ENCODE measurements at places on chromosomes 11 and 22. TPM values are rescaled to one million over a fixed set of nuclear protein-coding genes. Genes with fewer than 3 reads are reported as not detected.

GRCh38 chr11:64267207-64267945 is 16.0 kb downstream of the PLCB3 start:
- DNase-seq, result peak; percentile 31

DNA sequence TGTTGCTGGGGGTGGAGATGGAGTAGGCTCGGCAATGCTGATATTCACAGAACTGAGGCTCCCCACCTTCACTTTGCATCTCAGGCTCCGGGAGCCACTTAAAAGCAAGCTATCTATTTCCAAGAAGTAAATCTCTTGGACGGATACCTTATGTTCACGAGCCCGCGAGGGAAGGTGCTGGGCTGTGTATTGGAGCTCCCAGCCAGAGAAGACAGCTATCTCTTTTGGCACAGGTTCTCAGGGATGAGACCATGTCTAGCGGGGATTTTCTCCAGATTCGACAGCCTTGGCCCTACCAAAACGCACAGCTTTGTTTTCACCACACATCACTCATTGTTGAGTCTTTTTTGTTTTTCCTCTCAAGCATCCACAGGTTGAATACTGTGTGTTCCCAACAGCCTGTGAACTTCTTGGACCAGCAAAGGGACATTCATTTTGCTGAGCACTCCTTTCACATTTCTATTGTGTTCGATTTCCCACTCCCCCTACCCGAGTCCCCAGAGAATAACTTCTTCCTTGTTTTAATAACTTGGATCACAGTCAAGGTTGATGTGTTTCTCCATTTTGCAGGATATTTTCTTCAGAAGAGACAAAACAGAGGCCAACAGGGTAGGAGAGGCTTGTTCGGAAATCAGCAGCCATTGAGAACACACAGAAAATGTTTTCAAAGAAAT is 23.3 kb downstream of the WT1 start:
- no peak for DNase-seq

- no peak for DNase-seq
Measured at GRCh38 chr22:23193882-23194281, 13.6 kb downstream of the BCR start.

DNA sequence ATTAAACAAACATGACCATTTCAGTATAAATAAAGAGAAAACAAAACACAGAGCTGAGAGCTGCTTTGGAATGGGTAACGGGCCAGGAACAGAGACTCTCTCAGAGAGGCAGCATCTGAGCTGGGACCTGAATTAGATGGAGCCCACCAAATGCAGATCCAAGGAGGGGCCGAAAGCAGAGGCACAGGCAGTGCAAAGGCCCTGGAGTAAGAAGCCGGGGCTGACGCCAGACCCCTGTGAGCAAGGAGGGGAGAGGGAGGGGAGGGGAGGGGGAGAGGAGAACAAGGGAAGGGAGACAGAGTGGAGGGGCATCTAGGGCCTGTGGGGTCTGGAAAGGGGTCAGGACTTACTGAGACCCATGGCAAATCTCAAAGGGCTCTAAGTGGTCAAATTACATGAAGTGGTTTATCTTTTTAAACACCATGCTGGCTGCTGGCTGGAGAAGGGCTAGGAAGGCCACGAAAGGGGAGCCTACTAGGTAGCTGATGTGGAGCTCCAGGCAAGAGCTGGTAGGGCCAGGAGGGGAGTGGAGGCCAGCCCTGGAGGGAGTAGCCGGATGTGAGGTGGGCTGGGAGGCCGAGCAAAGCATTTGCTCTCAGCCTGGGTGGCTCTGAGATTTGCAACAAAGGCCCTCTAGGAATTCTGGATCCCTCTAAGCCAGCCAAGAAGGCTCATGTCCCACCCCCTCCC is 3.2 kb downstream of the OSBPL5 start:
- DNase-seq, result peak; percentile 11

GRCh38 chr22:49701380-49702067 is 126.1 kb downstream of the BRD1 start:
- DNase-seq, result no peak

- no peak for DNase-seq
Measured at GRCh38 chr22:48798281-48799226, 1029.1 kb downstream of the BRD1 start.

- DNase-seq, result no peak
Measured at GRCh38 chr11:45106440-45106839, 40.0 kb upstream of the PRDM11 start.

DNA sequence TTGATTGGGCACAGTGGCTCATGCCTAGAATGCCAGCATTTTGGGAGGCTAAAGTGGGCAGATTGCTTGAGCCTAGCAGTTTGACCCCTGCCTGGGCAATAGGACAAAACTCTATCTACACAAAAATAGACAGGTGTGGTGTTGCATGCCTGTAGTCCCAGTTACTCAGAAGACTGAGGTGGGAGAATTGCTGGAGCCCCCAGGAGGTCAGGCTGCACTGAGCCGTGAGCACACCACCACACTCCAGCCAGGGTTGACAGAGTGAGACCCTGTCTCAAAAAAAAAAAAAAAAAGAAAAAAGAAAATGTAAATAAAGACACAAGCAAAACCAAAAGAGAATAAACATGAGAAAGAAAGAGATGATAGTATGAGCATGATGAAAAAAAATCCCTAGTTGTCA is 802.4 kb upstream of the ANO3 start:
- DNase-seq, result no peak

DNA sequence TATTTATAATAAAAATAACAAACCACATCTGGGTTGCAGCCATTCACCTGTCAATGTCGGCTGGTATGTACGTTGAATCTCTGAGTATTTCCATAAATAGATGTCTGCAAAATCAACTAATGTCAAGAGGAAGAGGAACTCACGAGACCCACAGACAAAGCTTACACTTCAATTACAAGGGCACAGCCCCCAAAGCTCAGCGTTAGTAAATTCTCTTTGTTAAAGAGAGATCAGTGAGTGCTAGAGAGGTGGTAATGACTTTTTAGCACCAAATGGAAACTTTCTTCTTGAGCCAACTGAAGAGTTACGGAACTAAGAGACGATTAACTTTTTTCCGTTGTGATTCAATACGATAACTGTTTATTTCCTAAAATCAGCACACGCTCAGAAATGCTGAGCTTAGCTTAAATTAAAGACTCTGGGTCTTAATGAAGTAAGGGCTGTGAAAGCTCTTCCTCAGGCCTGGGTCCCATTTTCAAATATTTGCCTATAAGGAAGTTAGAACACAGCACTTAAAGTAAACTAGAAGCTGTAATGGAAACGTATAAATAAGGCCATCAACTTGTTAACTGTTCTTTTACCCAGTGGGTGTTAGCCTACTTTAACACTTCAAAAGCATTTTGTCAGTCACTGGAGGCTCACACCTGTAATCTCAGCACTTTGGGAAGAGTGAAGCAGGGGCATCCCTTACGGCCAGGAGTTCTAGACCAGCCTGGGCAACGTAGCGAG is 22.8 kb upstream of the TFIP11 start:
- DNase-seq, result no peak

GRCh38 chr11:78520230-78520629 is 54.4 kb downstream of the NARS2 start:
- DNase-seq, result no peak

- no peak for DNase-seq
Measured at GRCh38 chr11:33525789-33526188, 174.8 kb downstream of the C11orf91 start.

GRCh38 chr22:23216461-23217170 is 36.3 kb downstream of the BCR start:
- DNase-seq, result no peak

DNA sequence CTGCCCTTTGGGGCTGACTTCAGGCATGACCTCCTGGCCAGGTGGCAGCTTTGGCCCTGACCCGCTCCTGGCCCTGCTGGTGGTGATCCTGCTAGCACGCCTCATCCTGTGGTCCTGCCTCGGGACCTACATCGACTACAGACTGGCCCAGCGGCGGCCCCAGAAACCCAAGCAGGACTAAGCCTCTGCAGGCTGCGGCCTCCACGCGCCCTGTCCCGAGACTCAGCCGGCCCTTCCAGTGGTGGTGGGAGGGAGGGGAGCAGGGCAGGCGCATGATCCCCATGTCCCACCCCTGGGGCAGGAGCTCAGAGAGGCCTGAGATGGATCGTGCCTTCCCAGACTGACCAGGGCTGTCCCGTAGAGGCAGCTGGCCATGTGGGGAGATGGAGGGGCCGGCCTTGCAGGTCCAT is 2.1 kb downstream of the SMIM38 start:
- DNase-seq, result no peak

DNA sequence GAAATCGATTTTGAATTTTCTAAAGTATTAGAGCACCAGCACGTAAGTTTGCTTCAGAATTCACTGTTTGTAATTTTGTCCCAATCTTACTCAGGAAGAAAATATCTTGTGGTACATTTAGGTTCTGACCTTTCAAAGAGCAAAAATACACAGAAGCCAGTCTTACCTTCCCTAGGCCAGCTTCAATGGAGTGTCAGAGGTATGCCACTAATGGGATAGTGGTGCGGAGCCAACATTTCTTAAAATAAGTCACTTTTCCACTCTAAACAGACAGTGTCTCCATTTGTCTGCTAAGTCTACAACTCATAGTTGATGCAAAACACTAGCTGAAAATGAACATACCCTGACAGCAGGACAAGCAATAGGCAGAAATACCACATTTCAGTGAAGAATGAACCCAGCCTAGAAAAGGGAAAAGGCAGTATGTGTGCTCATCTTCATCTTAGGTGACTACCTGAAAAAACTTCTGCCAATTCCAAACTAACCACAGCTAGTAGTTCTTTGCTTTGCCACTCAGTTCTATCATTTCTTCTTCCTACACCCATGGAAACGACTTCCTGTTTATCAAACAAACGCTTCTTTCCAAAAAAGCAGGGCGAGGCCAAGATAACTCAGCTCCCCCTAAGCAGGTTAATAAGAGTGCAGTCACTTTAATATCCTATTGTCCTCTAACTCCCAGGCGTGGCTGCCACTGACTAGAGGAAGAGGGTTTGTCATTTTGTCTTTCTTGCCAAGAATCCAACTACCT is 94.0 kb upstream of the APOA1 start:
- DNase-seq, result peak; percentile 56

GRCh38 chr11:57487920-57488659 is 27.4 kb downstream of the SLC43A1 start:
- no peak for DNase-seq

- no peak for DNase-seq
Measured at GRCh38 chr22:30373331-30374325, 13.6 kb downstream of the RNF215 start.

GRCh38 chr11:22879630-22880029 is 19.4 kb upstream of the CCDC179 start:
- no peak for DNase-seq

- DNase-seq, result no peak
Measured at GRCh38 chr11:117633976-117634755, 162.8 kb downstream of the DSCAML1 start.

DNA sequence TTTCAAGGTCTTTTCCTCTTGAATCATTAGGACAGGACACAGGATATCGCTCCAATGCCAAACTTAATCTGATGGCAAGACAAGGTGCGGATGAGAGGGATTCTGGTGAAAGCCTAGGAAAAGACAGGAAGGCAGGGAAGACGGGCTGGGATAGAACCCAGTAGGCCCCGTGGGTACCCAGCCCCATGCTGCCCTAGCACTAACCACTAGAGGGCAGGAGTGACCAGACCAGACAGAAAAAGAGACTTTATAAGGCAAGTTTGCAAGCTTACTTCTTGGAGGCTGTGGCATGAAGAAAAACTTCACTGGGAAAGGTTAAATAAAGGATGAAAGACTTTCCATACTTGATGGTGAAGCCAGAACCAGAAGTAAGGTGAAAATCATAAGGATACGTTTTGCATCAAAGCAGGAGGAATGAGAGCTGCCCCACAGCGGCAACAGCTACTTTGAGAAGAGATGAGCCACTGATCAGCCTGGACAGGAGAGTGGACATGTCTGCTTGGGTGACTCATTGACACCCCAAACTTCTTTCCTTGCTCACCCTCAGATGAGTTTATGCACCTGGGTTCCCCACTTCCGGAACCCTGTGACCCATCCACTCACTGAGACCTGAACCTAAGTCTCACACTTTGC is 39.8 kb downstream of the SYN3 start:
- peak; percentile 47 for DNase-seq

DNA sequence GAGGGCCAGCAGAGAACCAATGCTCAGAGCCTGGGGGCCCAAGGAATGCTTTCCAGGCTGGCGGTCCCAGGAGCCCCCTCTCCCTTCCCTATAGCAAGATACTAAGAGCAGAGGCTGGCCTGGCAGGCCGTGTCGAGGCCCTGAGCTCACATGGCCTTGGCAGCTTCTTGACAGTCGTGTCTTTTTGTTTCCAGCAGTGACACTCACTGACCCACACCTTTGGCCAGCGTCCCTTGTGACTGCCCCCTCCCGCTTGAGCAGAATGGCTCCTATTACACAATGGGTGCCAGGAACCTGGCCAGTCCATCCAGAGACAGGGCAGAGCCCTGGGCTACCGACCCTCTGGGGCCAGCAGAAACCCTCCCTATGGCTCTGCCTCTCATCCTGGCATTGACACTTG is 6.4 kb upstream of the CCND1 start:
- no peak for DNase-seq

DNA sequence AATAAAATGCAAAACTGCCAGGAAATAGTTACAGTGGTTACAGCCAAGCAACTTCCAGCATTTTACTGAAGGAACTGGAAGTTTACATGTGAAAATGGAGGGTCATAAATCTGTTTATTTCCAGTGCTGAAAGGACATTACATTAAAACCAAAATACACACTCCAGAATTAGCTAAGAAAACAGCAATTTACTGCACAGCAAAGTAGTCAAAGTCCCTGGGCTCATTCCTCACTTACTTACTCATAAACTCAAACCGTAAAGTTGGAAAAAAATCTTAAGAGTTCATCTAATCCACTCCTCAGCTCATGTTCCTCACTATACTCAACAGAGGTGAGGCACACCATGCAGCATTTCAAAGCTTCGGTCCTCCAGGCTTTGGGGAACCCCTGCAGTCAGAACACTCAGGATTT is 17.4 kb downstream of the CTSC start:
- DNase-seq, result no peak

The APOA4 gene
- 0.28 TPM for total RNA-seq

The CHRNA10 gene
- total RNA-seq, result 1.6 TPM

The SSTR3 gene
- total RNA-seq, result not detected

The FAM181B gene
- 0.06 TPM for total RNA-seq

The TCN1 gene
- not detected for total RNA-seq

The MMP10 gene
- not detected for total RNA-seq

The STK33 gene
- total RNA-seq, result 24.9 TPM

The DTX4 gene
- total RNA-seq, result 3.5 TPM

The WNT11 gene
- total RNA-seq, result 9.6 TPM

The TRIM21 gene
- 36.8 TPM for total RNA-seq

The EXPH5 gene
- 1.1 TPM for total RNA-seq

The GAL gene
- not detected for total RNA-seq

The ACR gene
- total RNA-seq, result 0.62 TPM

The OR8K1 gene
- total RNA-seq, result not detected

The SDF2L1 gene
- total RNA-seq, result 16.2 TPM
